ENCODE measurements at places on chromosomes 2 and 18. TPM values are rescaled to one million over a fixed set of nuclear protein-coding genes. Genes with fewer than 3 reads are reported as not detected.

Gene PRSS56
- not detected for polyA plus RNA-seq

Gene SCYGR8
- polyA plus RNA-seq: not detected

Gene GCG
- polyA plus RNA-seq: 0.27 TPM

Gene CHRND
- not detected for polyA plus RNA-seq

Gene FAM161A
- 1.6 TPM for polyA plus RNA-seq

Gene GBX2
- not detected for polyA plus RNA-seq

Gene C2orf92
- polyA plus RNA-seq: 1.3 TPM

Gene SPIRE1
- polyA plus RNA-seq: 16.3 TPM

Gene SERPINB11
- polyA plus RNA-seq: not detected

Gene DHRS9
- polyA plus RNA-seq: not detected

Gene HOXD10
- polyA plus RNA-seq: not detected

Gene GNAL
- polyA plus RNA-seq: 0.46 TPM

Gene LIPG
- polyA plus RNA-seq: 0.11 TPM

Gene KANSL3
- polyA plus RNA-seq: 17.1 TPM

Gene CD28
- polyA plus RNA-seq: not detected

Gene STK17B
- 26.0 TPM for polyA plus RNA-seq

Gene RAD51AP2
- not detected for polyA plus RNA-seq

Gene TUBA4B
- polyA plus RNA-seq: not detected

Gene SNORC
- polyA plus RNA-seq: 0.48 TPM

Gene NAT8
- not detected for polyA plus RNA-seq

Gene CCDC68
- polyA plus RNA-seq: 7.3 TPM

Gene HOXD13
- polyA plus RNA-seq: not detected

Gene CFC1
- not detected for polyA plus RNA-seq

Gene STK39
- polyA plus RNA-seq: 18.8 TPM

Gene SNTG2
- 0.06 TPM for polyA plus RNA-seq

Gene MSH6
- polyA plus RNA-seq: 43.7 TPM

Gene RBM44
- 0.12 TPM for polyA plus RNA-seq

Gene PIEZO2
- 2.7 TPM for polyA plus RNA-seq

Gene NLRC4
- polyA plus RNA-seq: not detected

Gene OSBPL6
- polyA plus RNA-seq: 4.5 TPM

Gene FBXO36
- 2.0 TPM for polyA plus RNA-seq

Gene HJURP
- polyA plus RNA-seq: 12.2 TPM

Gene PXDN
- polyA plus RNA-seq: 271 TPM

Gene CSRNP3
- 0.25 TPM for polyA plus RNA-seq

Gene NFU1
- 42.0 TPM for polyA plus RNA-seq

Gene THSD7B
- polyA plus RNA-seq: not detected

Gene ACMSD
- polyA plus RNA-seq: not detected

Gene NAGK
- 96.1 TPM for polyA plus RNA-seq

Gene COL6A3
- 1,384 TPM for polyA plus RNA-seq

Gene ERICH2
- not detected for polyA plus RNA-seq

Gene TMEM178A
- 1.2 TPM for polyA plus RNA-seq

Gene MOGAT1
- polyA plus RNA-seq: not detected

Gene EFR3B
- 0.09 TPM for polyA plus RNA-seq

Gene GRB14
- polyA plus RNA-seq: not detected

Gene MC4R
- 0.06 TPM for polyA plus RNA-seq

Gene MAL
- not detected for polyA plus RNA-seq

Gene ACTR3
- polyA plus RNA-seq: 371 TPM

Gene XIRP2
- polyA plus RNA-seq: 0.36 TPM

Gene SAG
- polyA plus RNA-seq: not detected

Gene ITSN2
- polyA plus RNA-seq: 22.4 TPM

Gene TXNDC2
- polyA plus RNA-seq: 0.06 TPM

Data from AG04450 (cell line).